Stimulated activated CD8-positive, alpha-beta memory T cell treated with anti-CD3 and anti-CD28 coated beads, Interleukin-7, amount 100 ng/mL, for 1 hour (primary cell): ENCODE measurements at places on chromosomes 1 and 21.

- DNase-seq: no peak
Observed at GRCh38 chr1:82614090-82614489, 813.4 kb downstream of the ADGRL2 start.

DNA sequence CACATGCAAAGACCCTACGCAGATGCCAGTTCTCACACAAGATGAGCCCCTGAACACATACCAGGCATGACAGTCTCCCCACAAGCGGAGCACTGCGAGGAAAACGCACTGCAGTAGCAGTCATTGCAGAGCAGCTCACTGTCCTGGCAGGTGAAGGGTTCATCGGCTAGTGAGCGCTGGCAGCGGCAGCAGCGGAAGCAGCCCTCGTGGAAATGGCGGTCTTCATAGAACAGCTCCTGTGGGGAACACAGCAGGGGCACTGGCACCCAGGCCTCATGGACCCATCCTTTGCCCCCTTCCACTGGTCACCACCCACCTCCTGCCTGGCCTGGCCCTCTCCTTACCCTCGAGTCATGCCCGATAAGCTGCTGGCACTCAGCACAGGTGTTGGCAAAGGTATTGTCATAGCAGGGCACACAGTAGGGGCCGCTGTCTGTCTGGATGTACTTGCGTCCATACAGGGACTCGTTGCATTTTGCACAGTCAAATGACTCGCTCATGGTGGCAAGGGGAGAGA lies 6.3 kb downstream of the FHL3 start:
- no peak for DNase-seq

DNA sequence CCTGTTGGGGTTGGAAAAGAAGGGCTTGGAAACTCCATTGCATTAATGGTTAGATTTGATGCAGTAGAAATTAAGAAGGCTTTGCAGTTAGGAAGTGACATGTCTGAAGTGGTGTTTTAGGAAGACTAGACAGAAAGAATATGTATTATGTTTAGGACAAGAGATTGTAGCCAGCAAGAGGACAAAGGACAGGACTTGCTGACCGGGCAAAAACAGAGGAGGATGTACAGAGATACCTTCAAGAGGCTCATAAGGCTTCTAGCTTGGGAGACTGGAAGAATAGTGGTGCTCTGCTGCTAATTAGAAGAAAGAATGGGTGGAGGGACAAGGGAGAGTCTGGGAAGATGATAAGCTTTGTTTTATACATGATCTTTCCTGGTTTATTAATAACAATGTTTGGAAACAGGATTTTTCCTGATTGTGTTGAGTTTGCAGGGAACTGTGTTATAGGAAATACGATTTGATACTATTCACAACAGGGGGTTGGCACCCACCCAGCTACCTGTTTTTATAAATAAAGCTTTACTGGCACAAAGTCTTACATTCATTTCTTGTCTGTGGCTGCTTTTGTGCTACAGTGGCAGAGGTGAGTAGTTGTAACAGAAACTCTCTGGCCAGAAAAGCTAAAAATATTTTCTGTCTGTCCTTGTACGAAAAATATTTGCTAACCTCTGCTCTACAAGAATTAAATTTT lies 37.1 kb upstream of the TMCO2 start:
- no peak for DNase-seq

DNA sequence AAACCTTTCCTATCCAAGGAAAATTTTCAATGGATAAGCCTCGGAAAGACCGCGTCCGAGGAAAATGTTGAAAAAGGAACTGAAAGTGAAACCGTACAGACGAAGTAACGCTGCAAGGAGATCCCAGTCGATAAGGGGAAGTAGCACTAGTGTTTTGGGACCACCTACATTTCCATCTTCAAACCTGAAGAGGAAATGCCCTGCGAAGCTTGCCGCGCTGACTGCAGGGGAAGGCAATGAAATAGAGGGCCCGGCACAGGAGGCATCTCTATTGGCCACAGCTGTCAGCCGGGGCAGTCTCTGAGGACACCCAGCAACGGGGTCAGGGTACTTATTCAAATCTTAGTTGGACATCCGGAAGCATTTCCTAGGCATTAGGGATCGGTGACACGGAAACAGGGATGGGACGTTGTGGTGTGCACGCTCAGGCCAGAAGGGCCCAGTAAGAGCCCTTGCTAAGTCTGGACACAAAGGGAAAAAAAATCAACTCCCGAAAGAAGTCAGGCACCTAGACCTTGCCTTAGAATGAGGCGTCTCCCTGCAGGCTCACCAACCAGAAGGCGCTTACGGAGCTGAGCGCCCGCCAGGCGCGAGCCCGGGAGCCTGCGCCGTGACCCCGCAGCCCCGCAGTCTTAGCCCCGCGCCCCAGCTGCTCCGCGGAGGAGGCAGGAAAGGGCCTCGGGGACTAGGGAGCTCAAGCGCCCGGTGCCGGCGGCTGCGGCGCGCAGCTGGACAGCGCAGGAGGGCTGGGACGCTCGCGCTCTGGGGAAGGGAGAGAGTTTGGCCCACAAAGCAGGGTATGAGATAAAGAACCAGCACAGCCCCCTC lies 655 bp downstream of the USF1 start:
- DNase-seq: no peak

DNA sequence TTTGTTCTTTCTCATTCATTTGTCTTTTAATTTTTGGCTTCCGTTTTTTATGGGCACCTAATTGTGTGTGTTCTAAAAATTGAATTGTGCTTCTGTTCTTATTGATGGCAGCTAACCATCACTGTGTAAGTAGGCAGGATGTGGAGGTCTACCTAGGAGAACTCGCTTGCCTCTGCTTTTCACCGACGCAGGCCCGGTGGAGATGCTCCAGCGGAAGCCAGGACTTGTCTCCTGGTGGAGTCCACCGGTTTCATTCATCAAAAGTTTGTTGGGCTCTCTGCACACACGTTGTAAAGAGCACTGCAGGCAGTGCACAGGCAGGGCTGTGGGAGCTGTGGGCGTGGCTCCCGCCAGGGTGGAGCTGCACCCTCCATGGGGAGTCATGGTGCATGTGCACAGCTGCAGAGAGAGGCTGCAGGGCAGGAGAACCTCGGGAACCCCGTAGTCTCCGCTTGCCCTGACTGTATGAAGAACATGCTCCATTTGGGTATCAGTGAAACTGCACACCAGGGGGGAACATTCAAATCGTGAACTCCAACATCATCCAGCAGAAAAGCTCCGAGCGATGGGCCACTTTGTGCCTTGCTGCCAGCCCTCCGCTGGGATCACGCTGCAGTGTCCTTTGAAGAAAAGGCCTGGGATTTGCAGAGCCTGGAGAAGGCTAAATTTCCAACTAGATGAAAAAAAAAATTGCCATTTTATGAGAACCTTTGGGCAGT lies 6.0 kb upstream of the C1orf174 start:
- DNase-seq: no peak

GRCh38 chr1:77900687-77901293 lies 12.4 kb downstream of the NEXN start:
- no peak for DNase-seq

DNA sequence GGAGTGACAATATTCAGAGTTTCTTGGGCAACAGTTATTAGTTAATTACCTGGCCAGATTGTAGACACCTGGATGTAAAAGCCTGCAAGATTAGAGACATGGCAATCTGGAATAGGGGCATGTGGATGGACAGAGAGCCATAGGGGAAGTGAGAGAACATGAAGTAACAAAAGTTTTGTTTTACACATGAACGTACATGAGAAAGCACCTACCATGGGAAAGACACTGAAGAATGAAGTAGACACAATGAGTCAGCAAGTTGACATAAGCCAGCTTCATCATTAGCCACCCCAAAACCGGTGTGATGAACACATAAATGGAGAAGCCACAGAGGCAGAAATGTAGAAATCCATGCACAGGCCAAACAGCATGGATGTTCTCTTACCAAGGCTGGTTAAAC lies 462.1 kb upstream of the C1orf87 start:
- DNase-seq: no peak

DNA sequence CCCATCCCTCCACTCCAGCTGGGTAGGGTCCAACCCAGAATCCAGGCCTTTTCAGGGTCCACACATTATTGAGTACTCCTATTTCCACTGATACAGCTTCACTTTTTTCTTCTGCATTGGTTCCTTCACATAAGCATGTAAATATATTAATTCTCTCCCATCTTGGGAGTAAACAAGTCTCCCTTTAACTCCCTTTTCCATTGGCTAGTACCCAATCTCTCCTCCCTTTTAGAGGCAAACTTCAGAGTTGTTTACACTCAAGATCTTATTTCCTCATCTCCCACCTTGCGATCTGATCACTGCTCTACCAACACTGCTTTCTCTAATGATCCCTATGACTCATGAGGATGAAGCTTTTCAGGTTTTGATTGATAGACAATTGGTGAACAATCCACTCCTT lies 20.3 kb downstream of the DMAP1 start:
- no peak for DNase-seq

DNA sequence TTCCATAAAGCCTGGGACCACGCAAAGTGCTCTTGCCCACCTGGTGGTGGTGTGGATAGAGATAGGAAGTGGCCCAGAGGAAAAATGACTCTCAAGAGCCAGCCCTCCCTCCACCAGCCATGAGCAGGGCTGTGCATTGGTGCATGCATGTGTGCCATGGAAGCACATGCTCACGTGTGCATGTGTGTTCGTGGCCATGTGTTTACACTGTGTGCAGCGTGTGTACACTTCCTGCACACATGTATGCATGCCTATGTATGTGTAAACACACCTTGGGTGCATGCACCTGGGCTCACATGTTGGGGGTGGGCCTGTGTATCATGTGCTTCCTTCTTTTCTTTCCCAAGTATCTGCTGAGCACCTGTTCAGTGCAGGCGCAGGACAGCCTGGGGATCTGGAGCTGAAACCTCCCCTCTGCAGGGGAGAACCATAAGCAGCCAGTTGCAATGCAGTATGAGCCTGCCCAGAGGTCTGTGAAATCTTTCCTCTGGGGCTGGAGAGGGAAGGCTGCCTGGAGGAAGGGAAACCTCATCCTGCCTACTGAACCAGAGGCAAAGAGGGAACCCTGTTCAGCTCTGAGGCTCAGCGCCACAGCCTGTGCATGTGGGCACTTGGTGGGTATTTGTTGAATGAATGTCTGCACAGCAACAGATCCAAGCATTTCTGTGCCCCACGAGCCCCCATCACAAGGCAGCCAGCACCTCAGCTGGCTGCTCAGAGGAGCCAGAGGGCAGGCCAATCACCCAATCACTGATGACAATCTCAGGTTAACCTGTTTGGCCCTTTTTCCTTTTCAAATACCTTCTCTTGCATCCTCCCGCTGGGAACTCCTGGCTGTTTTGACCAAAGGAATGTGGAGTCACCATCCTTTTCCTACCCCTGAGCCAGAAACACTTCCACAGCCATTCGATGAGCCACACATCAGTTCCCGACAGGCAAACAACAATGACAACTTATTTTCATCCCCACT lies 327.0 kb downstream of the NPHP4 start:
- DNase-seq: no peak

- no peak for DNase-seq
Observed at GRCh38 chr1:37807220-37807554, 403 bp upstream of the C1orf122 start.

- DNase-seq: no peak
Observed at GRCh38 chr1:85262985-85263384, 3.5 kb upstream of the C1orf52 start.

- no peak for DNase-seq
Observed at GRCh38 chr1:234408757-234409156, 35.5 kb downstream of the COA6 start.

GRCh38 chr1:22105611-22106207 lies 37.2 kb downstream of the WNT4 start:
- DNase-seq: no peak

- peak; percentile 33 for DNase-seq
Observed at GRCh38 chr1:223748773-223749733, 36.7 kb downstream of the CAPN2 start.

GRCh38 chr1:57470036-57470435 lies 46.2 kb upstream of the DAB1 start:
- no peak for DNase-seq

GRCh38 chr1:209583408-209583807 lies at the start of gene CAMK1G:
Gene CAMK1G, plus strand, starts transcription at chr1:209583714. Its CDS starts 11,270 bp downstream, at chr1:209594984.
- DNase-seq: no peak

DNA sequence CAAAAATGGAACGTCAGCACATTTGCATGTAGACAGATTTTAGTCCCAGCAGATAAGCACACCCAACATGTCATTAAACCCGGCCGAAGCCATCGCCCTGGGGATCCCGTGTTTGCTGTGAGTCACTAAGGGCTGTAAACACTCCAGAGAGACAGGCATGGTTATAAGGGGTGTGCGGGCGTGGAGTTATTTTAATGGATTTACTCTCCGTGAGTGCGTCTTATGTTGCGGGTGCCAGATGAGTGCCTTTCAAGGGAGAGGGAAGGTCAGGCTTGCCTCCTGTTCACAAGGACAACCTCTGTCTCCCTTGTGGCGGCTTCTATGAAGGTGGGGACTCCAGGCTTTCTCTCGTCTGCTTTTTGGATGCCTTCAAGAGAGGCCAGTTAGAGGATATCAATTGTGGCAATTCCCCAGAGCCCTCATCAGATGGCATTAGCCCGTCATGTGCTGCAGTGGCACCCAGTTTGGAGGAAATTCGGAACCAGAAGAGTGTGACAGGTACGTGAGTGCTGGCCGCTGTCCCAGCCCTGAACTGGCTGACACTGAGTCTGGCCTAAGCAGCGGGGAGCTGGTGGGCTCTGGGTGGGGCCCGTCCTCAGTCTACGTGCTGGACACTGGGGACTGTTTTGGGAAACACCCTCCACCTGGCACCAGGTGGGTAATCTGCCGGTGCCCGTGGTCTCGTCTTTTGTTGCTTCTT lies 223.8 kb upstream of the TMEM51 start:
- DNase-seq: no peak

- no peak for DNase-seq
Observed at GRCh38 chr1:246794828-246795671, 70.8 kb downstream of the SCCPDH start.

DNA sequence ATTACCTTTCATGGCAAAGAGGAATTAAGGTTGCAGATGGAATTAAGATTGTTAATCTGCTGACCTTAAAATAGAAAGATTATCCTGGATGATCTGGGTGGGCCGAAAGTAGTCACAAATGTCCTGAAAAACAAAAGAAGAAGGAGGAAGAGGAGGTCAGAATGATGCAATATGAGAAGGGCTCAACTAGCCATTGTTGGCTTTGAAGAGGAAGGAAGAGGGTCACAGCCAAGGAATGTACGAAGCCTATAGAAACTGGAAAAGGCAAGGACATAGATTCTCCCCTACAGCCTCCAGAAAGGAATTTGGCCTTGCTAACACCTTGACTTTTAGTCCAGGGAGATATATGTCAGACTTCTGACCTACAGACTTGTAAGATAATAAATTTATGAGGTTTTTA lies 39.4 kb upstream of the FMOD start:
- DNase-seq: no peak

DNA sequence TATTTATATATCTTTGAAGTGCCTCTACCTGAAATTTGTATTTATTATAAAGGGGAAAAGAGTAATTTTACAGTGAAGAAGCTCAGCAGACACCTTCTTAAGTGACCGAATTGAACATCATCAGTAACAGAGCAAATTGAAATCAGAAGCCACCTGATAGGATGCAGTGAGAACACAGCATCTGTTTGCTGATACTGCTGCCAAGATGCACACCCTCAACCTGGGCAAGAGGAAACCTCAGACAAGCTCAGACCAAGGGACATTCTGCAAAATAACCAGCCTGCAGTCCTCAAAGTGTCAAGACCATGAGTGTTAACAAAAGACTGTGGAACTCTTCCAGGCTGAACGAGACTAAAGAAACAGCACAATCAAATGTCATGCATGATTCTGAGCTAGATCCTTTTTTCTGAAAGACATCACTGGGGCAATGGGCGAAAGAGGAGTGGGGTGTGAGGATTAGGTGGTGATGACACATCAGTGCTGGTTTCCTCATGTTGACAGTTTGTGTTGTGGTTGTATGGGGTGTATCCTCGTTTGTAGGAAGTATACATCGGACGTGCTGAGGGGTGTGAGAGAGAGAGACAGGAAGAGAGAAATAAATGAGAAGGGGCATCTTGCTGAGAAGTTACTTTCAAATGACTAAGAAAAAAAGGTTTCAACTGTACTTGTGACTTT lies 103.7 kb downstream of the ABCA4 start:
- DNase-seq: no peak
